Kidney epithelial cell (primary cell): ENCODE measurements at places on chromosomes 2 and 18. TPM values are rescaled to one million over a fixed set of nuclear protein-coding genes. Genes with fewer than 3 reads are reported as not detected.

Gene CXCR1
- not detected in 2 replicates for total RNA-seq

Gene CFAP210
- total RNA-seq: 0.33 TPM in 1 of 2 replicates, not detected in the other

Gene ACYP2
- 7.7 and 10.3 TPM in 2 replicates for total RNA-seq

Gene KCNIP3
- total RNA-seq: 5.1 and 7.2 TPM in 2 replicates

Gene FAM98A
- total RNA-seq: 14.0 and 25.6 TPM in 2 replicates
